ENCODE measurements at places on chromosomes 7 and 10.

DNA sequence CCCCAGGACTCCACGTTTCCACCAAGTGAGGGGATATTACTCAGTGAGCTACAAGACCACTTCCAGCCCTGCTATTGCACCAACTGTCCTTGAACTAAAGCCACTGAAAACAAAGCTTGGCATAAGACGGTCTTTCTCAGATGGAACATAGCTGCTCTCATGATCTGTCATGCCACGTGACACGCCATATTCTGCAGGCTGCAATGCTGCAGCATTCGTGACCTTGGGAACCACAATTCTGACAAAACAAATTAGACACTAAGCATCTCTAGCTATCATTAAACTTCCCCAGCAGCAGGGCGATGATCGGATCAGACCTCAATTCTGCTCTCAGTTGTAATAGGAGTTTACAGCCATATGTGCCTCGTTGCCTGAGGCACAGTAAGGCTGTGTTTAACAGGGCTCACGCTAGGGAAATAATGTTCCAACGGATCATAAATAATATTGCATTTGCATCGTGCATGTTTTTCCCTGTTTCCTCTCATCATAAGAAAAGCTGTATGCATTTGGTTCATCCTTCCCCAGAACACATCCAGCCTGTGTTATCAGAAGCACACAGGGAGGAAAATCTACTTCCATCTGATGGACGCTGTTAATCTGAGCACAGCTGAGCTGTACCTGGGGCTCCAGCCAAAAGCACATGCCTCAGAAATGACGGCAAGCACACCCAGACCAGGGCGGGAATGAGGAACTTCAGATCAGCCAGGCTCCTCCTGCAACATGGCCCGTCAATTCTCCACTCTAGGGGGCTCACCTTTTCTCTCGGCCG lies 38.6 kb upstream of the CNPY1 start:
- peak; percentile 45 for DNase-seq

DNA sequence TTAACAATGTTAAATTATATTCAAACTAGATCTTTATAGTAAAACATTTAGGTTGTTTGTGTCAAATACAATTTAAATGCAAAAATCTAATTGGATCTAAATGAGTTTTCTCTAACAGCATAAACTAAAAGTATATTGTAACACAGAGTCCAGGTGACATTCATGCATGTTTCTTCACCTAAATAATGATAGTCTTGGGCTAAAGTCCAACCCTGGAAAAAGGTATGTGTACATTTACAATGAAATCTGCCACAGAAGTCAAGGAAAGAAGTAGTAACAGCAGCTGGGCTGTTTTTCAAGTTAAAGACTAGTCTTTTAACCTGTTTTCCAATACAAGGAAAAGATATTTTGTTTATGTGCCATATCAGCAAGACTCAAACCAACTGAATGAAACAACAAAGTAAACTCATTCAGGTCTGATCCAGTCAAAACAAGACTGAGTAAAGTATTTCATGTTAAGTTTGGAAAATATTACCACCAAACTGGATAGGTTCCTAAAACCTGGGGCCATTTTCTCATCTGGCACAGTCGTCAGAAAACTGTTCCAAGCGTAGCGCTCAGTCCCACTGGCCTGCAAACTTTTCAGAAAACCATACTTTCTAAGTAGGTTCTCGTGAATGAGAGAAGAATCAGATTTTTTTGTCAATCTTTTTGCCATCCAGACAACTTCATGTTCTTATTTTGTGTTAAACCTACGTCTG lies 349.2 kb downstream of the HGF start:
- DNase-seq: no peak

GRCh38 chr7:115951547-115951946 lies 79.0 kb downstream of the TFEC start:
- no peak for DNase-seq

GRCh38 chr7:131517218-131517923 lies 39.1 kb downstream of the PODXL start:
- no peak for DNase-seq

DNA sequence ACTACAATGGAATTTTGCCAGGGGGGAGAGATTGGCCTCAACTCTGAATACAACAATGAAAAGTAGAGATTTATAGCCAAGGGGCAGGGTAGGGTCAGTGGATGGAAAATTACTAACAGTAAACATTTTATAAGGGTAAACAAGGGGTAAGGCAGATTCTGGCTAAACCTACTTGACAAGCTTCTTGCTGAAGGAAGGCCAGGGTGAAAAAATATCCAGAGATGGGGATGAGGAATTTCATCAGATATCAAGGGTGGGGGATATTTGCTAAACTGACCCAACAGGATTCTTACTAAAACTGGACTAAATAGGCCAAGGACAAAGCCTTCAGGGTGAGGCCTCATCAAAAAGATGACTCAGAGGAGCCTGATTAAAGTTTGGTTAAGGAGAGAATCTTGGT lies 156.3 kb downstream of the RTKN2 start:
- no peak for DNase-seq

DNA sequence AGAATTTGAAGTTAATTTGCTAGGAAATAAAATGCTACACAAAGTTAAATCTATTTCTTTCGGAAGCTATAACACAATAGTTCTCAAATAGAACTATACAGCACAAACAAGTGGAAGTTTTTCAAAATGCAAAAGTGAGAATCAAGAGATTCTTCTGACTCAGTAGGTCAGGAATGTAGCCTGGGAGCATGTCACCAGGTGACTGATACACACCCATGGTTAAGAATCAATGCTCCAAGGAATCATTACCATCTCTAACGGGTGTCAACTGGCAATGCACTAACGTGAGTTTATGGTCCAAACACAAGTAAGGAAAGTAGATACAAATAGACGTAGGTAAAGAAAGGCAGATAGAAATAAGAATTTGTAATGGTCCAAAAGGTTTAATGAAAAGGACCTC lies 170.5 kb downstream of the SRPK2 start:
- peak; percentile 20 for DNase-seq

DNA sequence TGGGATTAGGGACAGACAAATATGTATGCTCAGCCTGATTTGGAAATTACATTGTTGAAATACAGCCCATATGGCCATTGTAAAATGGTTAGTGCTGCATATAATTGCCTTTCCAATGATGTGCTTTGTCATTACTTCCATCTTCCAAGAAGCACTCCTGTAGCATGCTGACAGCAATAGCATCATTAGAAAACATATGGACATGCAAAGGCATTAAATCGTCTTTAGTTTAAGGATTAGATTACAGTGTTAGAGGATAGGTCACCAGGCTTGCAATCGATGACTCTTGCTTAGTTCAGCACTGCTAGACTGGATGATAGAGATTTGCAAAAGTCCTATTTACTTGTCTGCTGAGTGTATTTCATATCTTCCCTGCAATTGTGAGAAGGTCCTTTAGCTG lies 17.4 kb downstream of the AUTS2 start:
- no peak for DNase-seq

Data from EL (cell line).